ENCODE measurements at places on chromosomes 3 and 15.

GRCh38 chr15:85595804-85596536 lies 198.8 kb downstream of the KLHL25 start:
- no peak for DNase-seq

DNA sequence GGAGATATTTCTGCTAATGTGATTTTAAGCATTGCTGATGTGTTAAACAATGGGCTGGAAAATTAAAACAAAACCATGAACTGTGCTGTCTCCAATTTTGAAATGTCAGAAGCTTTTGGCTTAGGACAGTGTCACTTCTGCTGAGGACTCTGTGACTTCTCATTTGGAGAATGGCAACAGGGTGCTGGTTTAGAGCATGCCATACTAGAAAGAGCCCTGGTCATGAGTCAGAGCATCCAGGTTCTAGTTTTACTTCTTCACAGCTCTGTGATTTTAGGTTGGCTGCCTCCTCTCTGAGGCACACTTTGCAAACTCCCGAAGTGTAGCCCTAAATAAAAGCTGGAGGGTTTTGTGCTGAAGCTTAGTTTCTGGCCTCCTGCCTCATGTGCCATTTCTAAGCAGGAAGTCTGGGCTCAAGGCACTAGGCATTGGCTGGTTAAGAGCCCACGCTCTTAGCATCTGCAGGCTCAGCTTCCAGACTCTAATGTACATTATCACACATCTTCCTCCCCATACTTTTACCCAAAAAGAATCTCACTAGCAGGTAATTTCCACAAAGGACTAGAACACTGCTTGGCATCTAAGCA lies 193.8 kb downstream of the CNTN3 start:
- DNase-seq, result no peak

- DNase-seq, result no peak
These were observed 66.4 kb downstream of the MECOM start for GRCh38 chr3:169597083-169597609.

- no peak for DNase-seq
These were observed 6.8 kb upstream of the SKIL start for GRCh38 chr3:170350515-170351413.

DNA sequence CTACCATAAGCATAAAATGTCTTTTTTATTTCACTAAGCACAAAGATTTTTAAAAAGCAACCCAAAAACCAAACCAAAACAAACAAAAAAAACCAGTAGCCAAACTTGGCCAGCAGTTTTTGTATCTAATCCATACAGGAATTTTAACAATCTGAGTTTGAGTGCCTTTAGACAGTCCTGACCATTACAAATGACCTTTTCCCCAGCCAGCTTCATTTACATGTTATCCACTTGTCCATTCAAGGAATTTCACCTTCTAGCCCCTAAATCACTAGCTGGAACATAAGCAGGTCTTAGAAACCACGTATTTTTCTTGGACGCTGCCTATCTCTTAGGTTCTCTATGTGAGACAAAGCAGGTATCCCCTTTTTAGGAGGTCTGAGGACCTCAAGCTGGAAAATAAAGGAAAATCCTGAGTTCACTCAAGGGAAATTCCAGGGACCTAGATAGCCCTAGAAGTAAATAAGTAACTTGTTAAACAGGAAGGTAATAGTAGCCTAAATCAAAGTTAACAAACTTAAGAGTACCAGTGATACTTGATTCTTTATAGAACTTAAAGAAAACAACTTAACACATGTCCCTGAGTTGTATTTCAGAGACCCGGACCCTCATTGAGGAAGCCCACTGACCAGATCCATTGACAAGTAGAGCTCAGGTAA lies 34.2 kb downstream of the CIP2A start:
- DNase-seq, result no peak

DNA sequence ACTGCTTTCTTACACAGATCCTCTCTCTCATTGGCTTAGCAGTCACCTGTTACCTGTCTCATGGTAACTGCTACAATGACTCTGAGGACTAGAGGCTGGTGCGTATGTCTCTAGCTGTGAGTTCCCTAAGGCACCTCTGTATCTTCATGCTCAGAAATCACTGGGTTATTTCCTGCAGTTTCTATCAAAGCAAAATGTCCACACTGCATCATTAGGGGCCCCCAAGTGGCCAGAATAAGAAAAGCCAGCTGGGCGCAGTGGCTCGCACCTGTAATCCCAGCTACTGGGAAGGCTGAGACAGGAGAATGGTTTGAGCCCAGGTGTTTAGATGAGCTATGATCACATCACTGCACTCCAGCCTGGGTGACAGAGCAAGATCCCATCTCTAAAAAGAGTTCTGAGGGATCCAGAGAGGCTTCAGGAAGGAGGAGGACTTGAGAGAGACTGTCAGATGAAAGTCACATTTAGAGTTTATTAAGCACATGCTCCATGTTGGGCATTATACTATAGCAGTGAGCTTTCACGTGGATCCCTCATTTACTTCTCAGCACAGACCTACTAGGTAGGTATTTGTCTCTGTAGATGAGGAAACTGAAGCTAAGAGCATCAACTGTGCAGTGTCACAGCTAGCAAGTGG lies 2.3 kb upstream of the VPS18 start:
- DNase-seq, result peak; percentile 44

DNA sequence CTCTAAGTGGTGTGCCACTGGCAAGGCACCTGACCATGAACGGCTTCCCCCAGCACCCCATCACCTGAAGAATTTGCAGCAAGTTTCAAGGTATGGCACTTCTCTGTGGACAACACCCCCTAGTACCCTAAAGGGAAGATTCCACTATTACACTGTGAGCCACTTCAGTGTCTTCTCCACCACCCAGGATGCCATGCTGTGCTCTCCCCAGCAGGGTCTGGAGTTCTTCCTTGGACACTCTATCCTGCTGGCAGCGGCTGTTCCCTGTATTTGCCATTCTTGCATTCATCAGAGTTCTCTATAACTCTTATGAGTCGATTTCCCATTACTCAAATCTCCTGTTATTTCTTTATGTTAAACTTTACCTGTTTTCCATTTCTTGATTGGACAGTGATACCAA lies 33.9 kb upstream of the RNU6-1 start:
- no peak for DNase-seq

GRCh38 chr15:100918690-100919480 lies at the start of gene LRRK1:
TSS of gene LRRK1 (plus strand) at chr15:100919357. CDS start at chr15:100924633, 5,276 bp downstream.
- no peak for DNase-seq

- no peak for DNase-seq
These were observed 124.4 kb upstream of the GAP43 start for GRCh38 chr3:115498898-115499297.

- no peak for DNase-seq
These were observed 35.7 kb downstream of the CCDC80 start for GRCh38 chr3:112605285-112605684.

DNA sequence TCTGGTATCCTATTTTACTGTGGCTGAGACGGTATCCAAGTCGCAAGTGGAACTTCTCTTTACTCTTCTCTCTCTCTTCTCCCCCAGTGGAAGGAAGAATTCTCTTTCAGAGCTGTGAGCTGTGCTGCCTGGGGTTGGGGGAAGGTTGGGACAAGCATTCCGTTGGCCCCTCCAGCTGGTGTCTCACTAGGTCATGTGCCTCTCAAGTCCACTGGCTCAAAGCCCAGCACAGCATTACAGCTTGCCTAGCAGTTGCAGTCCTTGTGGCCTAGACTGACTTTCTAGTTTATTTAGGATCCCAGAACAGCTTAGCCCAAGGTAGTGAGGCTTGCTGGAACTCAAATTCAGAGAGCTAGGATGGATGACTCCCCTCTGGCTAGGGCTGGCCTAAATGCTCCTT lies 76.1 kb upstream of the SPATA16 start:
- no peak for DNase-seq

Data from CD4-positive, alpha-beta T cell treated with Interleukin-15 for 4 hours (primary cell).